ENCODE measurements at places on chromosomes 13 and 19.
A peak's percentile ranks its signal among the peaks of the same experiment; 100 is the strongest.

- no peak for DNase-seq
Measured at GRCh38 chr19:53957448-53958167, 5.1 kb upstream of the CACNG8 start.

- no peak for DNase-seq
Measured at GRCh38 chr19:41595890-41596280, 19.9 kb downstream of the CEACAM21 start.

DNA sequence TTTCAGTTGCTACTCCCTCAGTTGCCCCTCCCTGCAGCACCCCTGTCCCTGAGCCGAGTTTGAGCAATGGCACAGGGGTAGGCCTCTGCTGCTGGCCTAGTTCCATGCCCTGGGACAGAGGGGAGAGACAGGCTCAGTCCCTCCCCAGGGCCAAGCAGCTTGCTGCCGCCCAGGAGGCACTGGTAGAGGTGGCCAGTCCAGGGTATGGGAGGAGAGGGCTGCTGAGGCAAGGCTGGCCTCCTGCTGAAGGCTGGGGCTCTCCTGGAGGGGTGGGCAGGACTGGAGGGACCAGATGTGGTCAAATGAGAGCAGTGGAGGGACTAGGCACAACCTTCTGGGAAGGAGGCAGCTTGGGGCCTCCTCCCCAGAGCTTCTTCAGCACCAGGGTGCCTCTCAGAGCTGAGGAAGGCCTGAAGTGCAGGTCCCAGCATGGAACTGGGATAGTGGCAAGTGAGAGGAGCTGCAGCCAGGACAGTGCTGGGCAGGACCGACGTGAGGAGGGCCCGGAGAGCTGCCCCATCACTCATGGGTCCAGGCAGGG is 29.8 kb upstream of the VSTM2B start:
- no peak for DNase-seq

DNA sequence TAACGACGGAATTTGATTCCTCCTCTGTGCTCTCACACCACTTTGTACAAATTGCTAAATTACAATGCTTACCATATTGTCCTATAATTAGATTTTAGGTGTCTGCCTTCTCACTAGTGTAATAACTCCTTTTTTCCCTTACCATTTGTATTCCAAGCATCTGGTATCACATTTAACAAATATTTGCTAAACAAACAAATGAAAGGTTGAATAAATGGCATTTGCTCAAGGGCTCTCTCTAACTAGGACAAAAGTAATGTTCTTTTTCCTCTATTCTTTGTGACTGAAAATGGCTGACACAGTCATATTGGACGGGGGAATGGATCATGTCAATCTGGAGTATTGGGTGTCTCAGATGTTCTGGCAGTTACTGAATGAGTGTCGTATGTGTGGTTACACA is 99.7 kb downstream of the ENOX1 start:
- no peak for DNase-seq

- no peak for DNase-seq
Measured at GRCh38 chr19:12543855-12544254, 7.4 kb downstream of the ZNF564 start.

- no peak for DNase-seq
Measured at GRCh38 chr19:33520844-33521479, 629 bp downstream of the PEPD start.

DNA sequence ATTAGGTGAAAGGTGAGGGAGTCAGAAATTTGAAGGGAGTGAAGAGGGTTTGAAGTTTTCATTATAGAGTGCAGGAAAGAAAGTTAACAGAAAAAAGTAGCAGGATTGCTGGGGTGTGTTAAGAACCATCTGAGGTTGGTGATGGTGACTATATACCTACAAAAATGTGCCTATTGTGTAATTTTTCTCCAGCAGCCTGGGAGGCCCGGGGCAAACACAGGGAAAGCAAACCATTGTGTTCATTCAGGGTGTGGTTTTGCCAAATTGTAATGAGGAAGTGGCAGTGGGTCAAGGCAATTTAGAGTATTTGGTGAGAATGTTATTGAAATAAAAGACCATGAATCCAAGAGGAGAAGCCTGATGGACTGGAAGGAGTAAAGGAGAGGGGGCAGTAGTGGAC is 8.2 kb upstream of the SUCLA2 start:
- no peak for DNase-seq

GRCh38 chr13:33931397-33932311 is 113.7 kb downstream of the RFC3 start:
- DNase-seq: peak; percentile 3

GRCh38 chr19:30355586-30355985 is 16.6 kb upstream of the ZNF536 start:
- no peak for DNase-seq

DNA sequence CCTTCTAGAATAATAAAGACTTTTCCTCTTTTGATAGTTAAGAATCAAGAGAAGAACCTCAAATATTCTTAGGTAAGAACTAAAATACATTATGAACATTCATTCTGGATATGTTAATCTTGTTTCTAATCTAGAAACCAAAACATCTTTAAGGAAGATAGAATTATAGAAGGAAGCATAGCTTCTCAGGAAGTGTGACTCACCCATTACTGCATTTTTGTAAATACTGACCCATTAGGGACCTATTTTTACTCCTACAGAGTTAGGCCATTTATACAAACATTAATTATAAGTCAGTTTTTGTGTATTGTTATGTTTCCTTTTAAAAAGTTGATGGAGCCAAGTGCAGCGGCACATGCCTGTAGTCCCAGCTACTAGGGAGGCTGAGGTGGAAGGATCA is 147.1 kb downstream of the NUFIP1 start:
- DNase-seq: no peak

DNA sequence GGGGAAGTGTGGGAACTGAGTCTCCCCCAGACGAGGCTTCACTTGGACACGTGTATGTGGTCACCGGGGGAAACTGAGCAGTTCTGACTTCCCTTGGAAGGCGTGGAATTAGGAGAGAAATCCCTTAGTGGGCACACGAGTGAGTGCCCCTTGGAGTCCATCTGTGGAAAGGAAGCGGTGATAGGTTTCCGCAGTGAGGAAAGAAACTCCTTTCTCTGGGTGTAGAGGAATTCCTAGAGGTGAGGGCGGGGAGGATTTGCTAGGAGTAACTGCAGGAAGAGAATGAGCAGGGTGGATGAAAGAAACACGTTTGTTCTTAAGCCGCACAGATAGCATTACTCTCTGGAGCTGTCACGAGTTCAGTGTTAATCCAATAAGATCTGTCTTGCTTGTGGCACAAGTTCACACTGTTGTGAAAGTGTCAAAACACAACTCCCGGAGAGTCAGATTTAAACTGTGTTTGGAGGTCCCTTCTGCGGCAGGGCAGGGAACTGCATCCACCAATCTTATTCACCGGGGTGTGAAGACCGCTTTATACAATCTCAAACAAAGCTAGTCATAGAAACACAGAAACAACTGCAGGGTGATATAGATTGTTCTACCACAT is 1.2 kb downstream of the KL start:
- no peak for DNase-seq

- no peak for DNase-seq
Measured at GRCh38 chr13:66640231-66640630, 589.9 kb downstream of the PCDH9 start.

- no peak for DNase-seq
Measured at GRCh38 chr13:54029720-54030119, 1001.1 kb downstream of the OLFM4 start.

- no peak for DNase-seq
Measured at GRCh38 chr19:48784527-48784926, 26.3 kb downstream of the BCAT2 start.

- no peak for DNase-seq
Measured at GRCh38 chr13:40273253-40274025, 393.0 kb downstream of the FOXO1 start.

DNA sequence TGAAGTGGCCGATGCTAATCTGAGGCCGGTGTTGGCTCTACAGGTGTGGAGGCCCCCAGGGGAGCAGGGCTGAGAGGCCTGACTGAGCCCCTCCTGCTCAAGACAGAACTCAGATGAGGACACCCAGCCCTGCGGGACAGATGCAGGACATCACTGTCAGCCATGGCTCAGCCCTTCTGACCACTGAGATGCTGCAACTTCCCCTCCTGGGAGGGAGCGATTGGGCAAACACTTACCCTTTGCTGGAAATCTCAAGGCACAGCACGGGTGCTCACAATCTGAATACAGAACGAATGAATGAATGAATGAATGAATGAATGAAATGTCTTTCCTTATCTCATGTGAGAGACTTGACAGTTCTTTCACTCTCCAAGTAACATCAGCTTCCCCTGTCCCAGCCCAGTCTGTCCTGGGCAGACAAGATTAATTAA is 3.5 kb upstream of the SIGLEC7 start:
- no peak for DNase-seq

- no peak for DNase-seq
Measured at GRCh38 chr19:14369399-14370168, 11.7 kb upstream of the ADGRE5 start.

- peak; percentile 30 for DNase-seq
Measured at GRCh38 chr13:104571161-104571892, 1505.1 kb upstream of the SLC10A2 start.

DNA sequence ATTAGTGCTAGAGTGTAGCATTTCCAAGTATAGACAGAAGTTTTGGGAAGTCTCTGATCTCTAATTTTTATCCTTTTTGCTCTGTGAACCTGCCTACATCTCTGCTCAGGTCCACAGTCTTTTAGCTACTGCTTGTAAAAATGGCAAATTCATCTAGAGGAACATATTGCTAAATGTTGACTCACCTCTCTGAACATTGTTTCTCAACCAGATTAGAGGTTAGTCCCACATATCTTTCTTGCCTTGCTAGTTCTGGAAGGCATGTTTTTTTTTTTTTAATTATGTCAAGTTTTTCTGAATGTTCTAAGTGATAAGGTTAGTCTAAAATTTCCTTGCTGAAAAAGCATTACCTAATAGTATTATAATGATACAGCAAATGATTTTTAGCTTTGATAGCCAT is 2889.6 kb upstream of the PCDH20 start:
- no peak for DNase-seq

DNA sequence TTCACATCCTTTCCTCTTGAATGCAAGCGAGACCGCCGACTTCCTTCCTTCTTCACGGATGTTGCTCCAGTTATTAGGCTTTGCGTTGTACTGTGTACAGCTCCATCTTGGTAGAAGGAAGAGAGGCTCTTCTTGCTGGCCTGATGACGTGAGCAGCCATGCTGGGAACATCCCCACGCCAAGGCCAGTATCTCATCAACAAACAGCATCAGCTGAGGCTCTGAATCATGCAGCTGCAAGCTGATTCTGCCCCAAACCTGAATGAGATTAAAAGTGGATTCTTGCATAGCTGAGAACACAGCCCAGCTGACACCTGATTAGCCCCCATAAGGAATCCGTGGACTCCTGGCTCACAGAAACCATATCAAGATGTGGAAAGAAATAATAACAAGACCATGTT is 809.6 kb downstream of the EFNB2 start:
- no peak for DNase-seq

GRCh38 chr13:73767191-73767741 is 366.9 kb downstream of the KLF12 start:
- DNase-seq: no peak

GRCh38 chr13:31377946-31378345 is 178.2 kb downstream of the B3GLCT start:
- no peak for DNase-seq

DNA sequence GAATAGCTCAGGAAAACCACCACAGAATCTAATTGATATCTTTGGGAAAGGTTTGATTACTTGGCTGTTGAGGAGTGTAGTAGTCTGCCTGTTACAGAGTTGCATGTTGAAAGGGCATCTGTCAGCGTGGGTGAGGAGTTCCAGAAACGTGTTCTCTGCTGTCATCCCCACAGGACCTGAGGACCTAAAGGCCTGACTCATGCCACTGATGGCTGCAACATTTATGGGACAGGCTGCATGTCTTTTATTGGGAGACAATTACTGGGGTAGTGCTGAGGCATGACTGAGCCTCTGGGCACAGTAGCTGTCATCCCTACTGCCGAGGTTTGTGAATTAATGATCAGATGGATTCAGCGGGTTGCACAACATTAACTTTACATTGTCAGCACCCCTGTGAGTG is 525.9 kb downstream of the GPC6 start:
- no peak for DNase-seq

GRCh38 chr13:27110056-27110746 is 61.4 kb downstream of the USP12 start:
- no peak for DNase-seq

- no peak for DNase-seq
Measured at GRCh38 chr19:15371786-15372380, 7.7 kb downstream of the AKAP8 start.
